ENCODE measurements at places on chromosomes 1 and 21.

DNA sequence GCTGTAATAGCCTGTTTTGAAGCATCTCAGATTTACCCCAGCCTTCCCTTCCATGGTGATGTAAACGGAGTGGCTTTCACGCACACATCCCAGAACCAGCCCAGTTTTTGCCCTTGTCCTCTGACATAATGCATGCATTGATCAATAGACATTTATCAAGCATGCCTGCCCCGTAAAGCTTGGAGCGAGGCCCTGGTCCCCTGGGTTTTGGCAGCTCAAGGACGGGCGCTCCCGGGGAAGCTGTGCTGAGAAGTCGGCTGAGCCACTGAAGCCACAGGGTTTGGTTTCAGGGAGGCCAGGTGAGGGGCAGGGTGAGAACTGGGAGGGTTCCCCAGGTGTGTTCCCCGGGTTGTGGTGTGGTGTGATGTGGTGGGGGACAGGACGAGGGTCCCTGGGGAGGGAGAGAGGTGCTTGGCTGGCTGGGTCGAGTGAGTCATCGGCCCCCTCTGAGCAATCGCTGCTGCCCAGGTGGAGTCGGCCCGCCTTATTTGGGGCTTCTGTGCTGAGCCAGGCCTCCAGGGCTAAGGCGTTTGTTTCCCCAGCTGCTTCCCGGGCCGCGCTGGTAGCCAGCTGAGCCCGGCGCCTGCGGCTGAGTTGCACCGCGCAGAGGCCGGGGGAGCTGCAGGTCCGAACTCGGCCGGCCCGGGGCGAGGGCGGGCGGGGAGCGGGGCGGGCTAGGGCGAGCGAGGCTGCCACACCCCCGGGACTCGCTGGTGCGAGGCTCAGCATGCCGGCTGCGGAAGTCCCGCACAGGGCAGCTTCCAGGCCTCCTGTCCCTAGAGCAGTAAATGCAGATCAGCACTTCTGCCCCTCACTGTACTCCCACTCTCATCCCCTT lies 23.6 kb downstream of the ATP2B4 start:
- DNase-seq: no peak

DNA sequence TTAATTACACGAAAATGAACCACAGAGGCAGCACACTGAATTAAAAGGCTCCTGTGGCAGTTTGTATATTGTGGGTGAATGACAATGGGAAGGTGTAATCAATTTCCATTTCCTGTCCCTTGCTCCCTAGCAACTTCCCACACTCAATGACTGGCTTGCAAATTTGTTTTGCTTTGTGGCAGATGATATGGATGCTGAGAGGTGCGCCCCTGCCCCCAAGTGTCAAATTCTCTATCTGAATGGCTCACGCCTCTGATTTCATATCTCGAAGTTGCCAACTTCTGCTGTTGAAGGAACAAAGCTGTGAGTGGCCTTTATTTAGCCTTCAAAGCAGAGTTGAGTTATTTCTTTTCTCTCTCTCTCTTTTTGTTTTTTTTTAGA lies 86.0 kb downstream of the FOXD2 start:
- DNase-seq: no peak

- DNase-seq: no peak
These were observed 35.8 kb upstream of the H6PD start for GRCh38 chr1:9198538-9199361.

DNA sequence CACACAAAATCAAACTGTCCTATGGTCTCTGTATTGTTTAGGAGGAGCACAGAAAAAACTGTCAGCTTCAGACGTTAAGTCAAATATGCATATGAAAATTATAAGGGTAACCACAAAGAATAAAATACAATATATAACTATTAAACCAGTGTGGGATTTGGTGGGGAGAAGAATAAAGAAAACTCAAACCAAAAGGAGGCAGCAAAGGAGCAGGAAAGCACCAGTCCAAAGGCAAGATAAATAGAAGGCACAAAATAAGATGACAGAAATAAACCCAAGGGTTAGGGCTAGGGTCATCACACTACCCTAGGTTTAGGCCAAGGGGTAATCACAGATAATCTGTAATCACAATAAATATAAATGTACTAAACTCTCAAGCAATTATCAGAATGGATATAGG lies 32.8 kb downstream of the DLGAP3 start:
- DNase-seq: no peak

- DNase-seq: no peak
These were observed 5.8 kb downstream of the PCNX2 start for GRCh38 chr1:233289676-233290075.

DNA sequence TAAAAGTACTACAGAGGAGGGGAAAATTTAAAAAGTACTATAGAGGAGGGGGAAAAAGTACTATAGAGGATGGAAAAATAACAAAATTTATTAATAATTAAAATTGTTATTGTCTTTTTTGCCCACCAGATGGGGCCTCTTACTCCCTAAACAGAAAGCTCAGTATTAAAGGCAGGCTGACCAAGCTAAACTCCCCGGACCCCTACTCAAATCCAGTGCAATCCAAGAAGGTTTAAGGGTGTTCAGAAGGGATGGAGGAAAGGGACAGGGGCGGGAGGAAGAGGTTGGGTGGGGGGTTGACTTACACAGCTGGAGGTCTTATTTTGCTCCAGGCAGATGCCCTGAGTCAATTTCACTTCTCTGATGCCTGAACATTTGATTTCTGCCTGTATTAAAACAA lies 13.7 kb downstream of the CD34 start:
- DNase-seq: no peak

GRCh38 chr1:54919367-54920359 lies 32.7 kb upstream of the DHCR24 start:
- DNase-seq: no peak

- no peak for DNase-seq
These were observed 1.8 kb downstream of the VANGL2 start for GRCh38 chr1:160402001-160402795.

- no peak for DNase-seq
These were observed 13.5 kb downstream of the STPG1 start for GRCh38 chr1:24400065-24400464.

- no peak for DNase-seq
These were observed 30.2 kb downstream of the TTC39A start for GRCh38 chr1:51299981-51300670.

- no peak for DNase-seq
These were observed 70.5 kb downstream of the CD2 start for GRCh38 chr1:116824631-116825206.

DNA sequence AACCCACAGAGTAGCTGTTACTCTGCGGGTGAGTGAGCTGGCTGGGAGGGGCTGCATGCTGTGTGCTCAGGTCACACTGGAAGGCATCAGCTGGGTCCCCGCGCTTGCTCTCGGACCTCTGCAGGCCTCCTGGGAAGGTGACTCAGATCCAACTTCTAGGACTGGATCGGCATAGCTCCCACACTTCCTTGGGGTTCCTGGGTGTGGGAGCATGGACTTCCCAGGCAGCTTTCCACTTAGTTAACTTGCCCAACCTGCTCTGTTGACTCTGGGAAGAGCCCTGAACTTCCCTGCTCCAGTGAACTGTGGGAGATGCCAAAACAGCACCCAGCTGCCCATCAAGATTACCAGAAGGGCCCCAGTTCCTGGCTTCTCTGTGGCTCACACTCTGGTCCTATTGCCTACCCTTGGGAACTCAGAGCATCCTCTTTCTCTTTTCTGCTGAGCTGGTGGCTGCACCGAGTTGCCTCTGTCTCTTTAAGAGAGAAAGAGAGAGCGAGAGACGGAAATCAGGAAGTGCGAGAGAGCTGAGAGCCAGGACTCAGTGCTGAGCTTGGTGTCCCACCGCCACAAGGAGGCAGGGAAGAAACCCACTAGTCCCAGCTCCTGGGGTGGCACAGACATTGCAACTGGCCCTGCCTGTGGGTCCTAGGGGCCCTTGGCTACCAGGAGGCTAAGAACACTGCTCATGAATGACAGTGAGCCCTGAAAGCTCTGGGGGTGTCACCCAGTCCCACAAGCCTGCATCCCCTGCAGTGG lies at the start of gene IKBKE:
IKBKE (plus strand) TSS at position 544 of the 759 bp plus-strand sequence. CDS start 2,752 bp downstream, outside the sequence.
- DNase-seq: no peak

- DNase-seq: no peak
These were observed 149.2 kb upstream of the JUN start for GRCh38 chr1:58932859-58933598.

GRCh38 chr1:22096463-22096862 lies 44.0 kb downstream of the CDC42 start:
- no peak for DNase-seq

DNA sequence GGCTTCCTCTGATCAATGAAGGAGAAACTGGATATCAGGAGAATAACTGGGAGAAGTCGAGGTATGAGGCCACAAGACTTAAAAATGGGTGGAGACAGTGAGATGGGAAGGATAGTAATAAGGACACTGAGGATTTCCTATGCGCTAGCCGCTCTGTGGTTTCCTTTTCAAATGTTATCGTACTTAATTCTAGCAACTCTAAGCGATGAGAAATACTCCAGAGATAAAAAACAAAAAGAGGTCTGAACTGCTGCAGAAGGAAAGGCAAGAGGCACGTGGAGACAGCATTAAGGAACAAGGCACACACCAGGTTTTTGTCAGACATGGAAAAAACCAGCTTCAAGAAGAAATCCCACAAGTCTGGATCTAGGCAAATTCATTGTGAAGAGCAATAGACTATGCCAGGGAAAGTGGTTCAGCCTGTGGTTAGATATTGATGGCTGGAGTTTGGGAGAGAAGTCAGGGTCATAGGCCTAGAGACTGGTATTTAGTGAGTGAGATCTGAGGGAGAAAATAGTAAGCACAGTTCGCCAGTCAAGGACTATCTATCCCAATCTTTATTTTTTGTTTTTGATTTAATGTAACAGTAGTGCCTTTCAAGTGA lies 5.3 kb downstream of the CLCA2 start:
- DNase-seq: no peak

DNA sequence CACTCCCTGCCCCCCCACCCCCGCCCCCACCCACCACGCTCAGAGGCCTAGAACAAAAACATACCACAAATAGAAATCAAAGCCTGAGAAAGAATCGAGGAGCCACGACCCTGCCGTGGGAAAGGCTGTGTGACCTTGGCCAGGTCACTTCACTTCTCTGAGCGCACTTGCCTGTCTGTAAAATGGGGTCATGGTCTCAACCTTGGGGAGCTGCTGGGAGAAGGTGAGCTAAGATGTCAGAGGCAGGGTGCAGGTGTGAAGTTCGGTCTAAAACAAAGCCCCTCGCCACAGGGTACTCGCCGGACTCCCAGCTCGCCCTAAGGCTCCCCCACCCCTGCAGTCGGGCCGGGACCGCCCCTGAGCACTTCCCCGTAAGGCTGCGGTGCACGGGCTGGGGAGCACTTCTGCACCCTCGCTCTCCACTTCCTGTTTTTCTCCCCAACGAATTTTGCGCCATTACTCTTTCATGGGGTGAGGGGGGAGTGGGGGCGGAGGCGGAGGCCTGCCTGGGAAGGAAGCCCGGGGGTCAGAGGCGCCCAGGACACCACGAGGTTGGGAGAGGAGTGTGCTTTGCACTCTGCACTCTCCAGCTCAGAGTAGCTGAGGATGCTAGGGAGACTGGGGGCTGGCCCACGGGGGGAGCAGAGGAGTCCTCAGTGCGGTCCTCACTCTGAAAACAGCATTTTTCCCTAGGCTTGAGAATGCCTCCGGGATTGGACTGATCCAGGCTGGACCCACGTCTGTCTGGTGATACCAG lies 21.9 kb upstream of the PIK3CD start:
- no peak for DNase-seq

- DNase-seq: no peak
These were observed 10.3 kb downstream of the LCE4A start for GRCh38 chr1:152718238-152718637.

DNA sequence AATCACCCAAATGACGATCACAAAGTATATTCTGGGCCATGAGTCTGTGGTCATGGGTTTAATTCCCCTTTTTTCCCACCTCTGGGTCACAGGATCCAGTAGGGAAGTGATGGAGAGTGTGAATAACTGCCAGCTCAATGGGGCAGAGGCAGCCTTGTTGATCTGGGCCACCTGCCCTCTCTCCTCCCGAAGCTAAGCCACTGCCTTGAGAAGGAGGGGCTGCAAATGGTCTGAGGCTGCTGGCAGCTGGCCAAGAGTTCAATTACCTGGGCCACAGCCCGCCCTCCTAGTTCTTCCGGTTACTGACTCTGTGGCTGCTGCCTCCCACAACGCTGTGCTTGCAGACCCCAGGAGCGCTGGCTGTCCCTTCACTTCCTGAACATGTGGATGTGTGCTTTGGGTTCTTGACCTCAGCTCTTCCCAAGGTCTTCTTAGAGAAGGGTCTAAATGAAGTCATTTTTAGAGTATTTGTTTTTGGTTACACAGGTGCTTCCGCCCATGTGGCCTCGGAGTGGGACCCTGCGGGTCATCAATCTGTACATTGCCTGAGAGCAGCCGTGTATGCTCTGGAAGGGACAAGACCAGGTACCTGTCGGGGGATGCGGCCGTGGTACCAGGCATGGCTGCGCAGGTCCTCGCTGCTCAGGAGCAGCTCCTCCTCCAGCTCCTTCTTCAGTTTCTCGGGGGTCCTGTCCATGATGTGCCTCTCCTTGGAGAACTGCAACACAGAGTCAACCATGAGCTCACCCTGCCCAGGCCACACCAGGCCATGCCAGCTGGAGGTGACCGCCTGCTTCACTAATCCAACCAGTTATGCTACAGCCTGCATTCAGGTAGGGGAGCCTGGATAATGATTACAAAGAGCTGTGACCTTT lies 89.7 kb downstream of the BCAR3 start:
- no peak for DNase-seq

GRCh38 chr1:89855413-89856123 lies 34.7 kb downstream of the LRRC8D start:
- DNase-seq: no peak

DNA sequence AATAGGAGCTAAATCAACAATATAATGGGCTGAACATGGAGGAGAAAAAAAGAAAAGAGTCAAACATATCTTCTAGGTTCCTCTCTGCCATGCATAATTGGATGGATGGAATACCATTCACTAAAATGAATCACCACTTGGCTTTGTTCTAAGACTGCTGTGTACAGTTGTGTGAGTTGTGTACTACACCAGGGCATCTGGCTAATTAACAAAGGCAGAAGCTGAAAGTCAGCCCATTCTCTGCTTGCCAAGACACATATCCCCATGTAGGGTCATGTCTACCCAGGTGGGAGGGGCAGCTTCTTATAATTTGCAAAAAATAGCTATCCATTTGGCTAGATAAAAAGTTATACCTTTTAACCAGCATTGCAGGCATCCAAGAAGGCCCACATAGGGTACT lies 21.0 kb downstream of the JUN start:
- DNase-seq: no peak

DNA sequence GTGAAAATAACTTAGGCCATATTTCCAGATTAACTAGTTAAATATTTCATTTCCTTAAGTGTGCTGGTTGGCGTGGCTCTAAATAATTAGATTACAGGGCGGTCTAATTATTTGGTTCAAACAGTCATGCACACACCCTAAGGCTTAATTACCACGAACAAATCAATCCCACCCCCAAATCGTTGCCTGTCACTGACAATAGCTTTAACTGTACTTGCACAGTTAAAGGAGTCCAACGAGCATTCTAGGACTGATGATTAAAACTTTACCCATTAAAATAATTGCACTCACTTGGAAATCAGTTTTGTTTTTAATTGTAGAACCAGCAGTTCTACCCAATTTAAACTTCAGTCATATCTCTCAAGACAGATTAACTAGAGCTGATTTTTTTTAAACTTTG lies 1.5 kb upstream of the POU2F1 start:
- no peak for DNase-seq

Data from cortex of kidney (tissue), 1 donor.